ENCODE measurements at places on chromosomes 7 and 10.

GRCh38 chr7:50679218-50680007 lies 103.3 kb downstream of the GRB10 start:
- no peak for DNase-seq

DNA sequence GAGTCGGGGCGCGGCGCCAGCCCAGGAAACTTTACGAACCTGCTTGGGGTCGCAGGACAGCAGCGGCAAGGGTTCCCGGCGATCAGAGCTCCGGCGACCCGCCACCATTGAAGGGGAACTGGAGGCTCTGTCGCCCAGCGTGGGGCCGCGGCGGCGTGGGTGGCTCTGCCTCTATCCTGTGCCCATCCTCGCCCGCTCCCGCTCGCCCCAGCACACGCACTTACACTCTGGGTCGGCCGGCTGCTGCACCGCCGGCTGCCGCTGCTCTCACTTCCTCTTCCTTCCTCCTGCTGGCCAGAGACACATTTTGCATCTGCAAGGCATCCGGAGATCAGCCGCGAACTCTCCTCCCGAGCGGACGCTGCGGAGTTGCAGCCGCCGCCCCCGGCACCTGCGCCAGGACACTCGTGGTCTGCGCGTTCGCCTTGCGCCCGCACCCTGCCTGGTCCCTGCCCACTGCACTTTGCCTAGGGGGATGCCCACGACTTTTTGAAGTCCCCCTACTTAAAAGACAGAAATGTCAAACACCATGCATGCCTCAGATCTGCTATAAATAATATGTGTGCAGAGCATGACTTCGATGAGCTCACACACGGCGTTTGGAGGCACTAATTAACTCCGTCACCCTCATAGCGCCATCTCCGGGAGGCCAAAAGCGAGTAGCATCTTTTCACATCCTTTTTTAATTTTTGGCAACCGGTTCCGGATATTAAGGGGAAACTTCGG lies at the start of gene ELMO1:
Gene ELMO1, minus strand, starts transcription at position 229 of the 726 bp plus-strand sequence. CDS start 106,174 bp downstream, outside the sequence.
- peak; percentile 87 for DNase-seq

- no peak for DNase-seq
These were observed 86.2 kb upstream of the ABCB5 start for GRCh38 chr7:20529260-20529659.

DNA sequence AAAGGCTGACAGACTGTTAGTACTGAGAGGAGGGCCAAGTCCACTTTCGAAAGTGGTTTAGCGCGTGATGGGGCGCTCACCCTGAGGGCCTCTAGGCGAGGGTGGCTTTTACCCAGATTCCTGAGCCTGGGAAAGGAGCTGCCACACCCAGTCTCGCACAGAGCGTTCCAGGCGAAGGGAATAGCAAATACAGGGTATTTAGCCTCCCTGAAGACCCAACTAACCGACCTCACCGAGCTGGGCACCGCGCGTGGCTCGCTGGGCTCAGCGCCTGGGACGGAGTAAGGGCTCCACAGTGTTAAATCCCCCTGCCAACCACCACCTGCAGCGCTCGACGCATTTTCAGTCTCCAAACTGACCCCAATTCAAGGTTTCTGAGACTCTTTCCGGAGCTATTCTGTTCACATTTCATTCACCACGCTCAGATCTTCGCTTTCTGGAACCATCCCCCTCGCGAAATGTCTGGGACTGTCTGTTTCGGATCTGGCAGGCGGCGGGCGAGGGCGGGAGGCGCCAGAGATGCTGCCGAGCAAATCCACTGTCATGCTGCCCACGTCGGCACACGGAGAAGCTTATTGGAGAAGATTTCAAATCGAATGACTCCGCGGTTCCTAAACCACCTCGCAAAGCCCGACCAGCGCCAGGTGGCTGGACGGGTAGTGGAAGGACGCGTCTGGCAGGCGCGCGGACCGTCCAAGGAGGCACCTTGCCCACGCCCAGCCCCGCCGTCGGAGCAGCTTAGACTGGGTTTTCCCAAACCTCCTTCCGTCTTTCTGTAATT lies 1.4 kb upstream of the OSBPL3 start:
- peak; percentile 66 for DNase-seq

GRCh38 chr7:135368416-135369186 lies 135.0 kb downstream of the STRA8 start:
- no peak for DNase-seq

DNA sequence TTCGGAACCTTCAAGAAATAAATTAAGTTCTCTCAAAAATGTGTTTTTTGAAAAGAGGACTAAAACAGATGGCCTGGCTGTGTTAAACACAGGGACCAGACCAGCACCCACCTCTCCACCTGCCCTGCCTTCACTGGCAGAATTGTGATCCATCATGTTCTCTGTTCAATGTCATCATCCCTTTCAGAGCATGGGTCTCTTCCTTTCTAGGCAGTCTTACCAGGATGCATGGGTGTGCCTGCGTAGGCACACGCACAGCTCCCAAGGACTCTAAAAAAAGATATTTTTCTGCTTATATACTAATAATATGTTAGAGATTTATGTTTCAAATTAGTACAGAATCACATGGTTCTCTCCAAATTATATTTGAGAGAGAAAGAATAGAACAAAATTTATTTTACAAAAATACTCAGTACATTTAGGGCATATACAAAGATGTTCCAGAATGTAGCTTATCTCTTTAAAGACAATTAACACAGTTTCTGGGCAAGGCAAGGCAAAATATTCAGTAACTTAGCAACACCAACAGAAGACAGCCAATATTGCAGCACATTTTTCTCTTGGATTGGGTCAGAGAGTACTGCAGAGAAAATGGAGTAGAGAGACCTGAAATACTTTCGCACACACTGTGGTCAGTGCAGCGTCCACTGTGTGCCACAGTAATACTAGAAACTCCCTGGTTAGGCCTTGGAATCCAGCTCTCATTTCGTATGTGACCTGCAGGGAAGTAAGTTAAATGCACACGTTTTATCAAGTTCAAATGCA lies 52.8 kb downstream of the EGFR start:
- no peak for DNase-seq

DNA sequence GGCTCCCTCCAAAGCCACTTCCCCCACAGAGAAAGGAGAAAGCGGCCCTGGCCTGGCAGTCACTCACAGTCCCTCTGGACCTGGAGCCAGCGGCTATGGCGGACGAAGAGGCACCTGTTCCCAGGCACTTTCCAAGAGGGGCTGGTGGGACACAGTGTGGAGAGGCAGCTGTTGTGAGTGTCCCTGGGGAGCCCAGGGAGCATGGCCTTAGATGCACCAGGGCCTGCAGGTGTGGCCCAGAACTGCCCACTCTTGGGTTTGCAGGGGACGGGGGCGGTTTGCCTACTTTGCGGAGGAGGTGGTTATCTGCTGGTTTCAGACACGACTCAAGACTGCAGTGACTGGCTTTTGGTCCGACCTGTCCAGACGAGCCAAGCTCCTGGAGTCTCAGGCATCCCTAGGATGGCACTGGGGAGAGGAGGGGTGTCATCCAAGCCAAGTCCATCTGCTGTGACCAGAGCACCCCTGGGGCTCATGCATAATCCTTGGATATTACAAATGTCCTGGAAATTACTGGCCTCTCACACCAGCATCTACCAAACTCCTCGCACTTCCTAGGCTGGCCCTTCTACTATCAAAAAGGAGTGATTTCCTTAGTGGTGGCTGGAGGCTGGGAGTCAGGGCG lies 18.4 kb downstream of the CTBP2 start:
- no peak for DNase-seq

- DNase-seq: peak; percentile 41
These were observed 1.3 kb downstream of the LCOR start for GRCh38 chr10:96833220-96834001.

DNA sequence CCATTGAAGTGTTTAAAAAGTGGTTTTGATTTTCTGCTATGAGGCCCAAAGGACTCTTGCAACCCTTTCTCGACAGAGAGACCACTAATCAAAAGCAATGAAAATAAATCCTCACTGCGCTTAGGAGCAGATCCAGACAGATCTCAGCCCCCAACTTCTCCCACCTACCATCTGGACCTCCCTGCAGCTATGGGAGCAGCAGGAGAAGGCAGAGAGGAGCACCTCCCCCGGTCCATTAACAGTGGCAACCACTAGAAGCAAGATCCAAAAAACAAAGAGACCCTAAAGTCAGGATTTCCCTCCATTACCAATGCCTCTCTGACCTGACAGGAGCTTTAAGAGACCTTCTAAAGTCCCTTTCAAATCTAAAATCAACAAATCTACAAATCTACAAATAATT lies 99.0 kb upstream of the LSM8 start:
- no peak for DNase-seq

GRCh38 chr10:109835257-109835656 lies 88.1 kb downstream of the XPNPEP1 start:
- DNase-seq: no peak

- DNase-seq: peak; percentile 28
These were observed 316.6 kb upstream of the ANKRD30A start for GRCh38 chr10:36808625-36809362.

DNA sequence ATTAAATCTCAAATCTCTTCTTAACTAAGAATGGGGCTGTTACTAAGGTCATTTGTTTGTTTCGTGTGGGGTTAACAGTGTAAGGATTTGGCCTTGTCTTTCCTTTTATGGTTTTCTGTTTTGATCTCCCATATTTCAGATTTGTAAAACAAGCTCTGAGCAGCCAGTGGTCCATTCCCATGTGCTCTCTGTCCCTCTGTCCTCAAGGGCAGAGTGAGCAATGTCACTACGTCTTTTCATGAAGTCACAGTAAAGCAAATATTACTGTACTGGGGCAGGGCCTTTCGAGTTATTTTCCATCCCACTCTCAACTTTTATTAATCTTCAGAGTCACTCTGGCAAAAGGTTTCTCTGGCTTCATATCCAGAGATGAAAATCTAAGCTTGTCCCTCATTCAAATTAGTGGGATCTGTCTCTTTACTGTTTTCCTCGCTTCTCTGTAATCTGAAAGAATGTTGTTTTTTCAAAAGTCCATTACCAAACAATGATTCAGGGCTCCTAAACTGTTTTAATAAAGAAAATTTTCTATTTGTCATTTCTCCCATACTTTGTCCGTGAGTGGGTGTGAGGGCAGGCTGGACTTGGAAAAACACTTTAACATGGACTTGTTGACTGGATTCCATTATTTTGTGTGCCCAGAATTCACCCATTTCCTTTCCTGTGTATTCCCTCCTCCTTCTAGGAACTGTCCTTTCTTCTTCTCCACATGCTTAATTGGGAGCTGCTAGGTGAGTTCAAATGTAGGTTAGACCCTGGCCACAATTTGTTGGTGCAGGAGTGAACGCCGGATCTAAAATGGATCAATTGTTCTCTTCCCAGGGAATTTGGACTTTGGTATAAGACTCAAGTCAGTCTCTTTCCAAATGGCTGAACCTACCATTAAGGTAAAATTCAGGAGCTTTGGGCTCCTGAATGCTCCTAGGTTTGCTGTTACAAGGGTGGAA lies 42.1 kb upstream of the NAMPT start:
- DNase-seq: no peak

DNA sequence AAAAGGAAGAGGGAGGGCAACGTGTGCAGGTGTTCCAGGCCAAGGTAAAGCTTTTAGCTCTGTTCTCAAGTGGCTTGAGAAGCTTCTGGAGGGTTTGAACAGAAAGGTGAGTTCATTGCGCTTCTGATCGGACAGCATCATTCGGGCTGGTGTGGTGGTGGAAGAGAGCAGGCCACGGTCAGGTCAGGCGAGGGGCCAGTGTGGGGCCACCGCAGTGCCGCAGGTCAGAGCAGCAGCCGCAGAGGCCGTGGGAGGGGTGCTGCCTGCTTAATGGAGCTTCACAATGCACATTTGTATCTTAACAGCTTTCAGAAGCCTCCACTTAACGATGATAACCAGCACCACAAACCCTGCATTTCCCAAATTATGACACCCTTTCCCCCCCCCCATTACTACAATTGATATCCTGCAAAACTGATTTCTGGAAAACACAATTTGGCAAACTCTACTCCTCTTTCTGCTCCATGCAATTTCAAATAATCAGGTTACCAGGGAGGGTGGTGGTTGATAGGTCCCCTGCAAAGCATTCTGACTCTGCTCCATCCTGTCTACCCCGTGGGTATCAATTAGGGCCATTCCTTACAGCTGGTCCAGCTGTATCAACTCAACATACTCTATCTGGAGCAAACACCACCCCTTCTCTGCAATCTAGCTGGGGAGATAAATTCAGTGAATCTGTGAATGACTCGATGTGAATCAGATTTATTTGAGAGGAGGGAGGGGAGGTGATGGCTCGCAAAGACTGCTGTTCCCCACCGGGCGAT lies 162.9 kb downstream of the ACTR3B start:
- no peak for DNase-seq

- no peak for DNase-seq
These were observed 54.6 kb downstream of the ATE1 start for GRCh38 chr10:121873236-121873635.

GRCh38 chr7:43808410-43808809 lies 49.9 kb downstream of the BLVRA start:
- no peak for DNase-seq

GRCh38 chr10:129531969-129532660 lies 65.1 kb downstream of the MGMT start:
- peak; percentile 36 for DNase-seq

- no peak for DNase-seq
These were observed 195.1 kb downstream of the INHBA start for GRCh38 chr7:41507686-41508268.

DNA sequence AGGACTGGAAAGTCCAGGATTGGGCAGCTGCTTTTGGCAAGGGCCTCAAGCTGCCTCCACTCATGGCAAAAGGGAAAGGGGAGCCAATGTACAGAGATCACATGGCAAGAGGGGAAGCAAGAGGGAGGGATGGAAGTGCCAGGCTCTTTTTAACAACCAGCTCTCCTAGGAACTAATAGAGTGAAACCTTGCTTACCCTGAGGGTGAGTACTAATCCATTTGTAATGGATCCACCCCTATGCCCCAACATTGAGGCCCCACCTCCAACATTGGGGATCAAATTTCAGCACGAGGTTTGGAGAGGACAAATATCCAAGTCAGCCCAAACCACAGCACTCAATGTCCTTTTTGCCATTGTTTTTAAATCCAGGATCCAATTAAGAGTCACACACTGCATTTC lies 12.5 kb downstream of the HABP2 start:
- no peak for DNase-seq

GRCh38 chr7:34133356-34133982 lies 228.1 kb downstream of the BMPER start:
- DNase-seq: no peak

DNA sequence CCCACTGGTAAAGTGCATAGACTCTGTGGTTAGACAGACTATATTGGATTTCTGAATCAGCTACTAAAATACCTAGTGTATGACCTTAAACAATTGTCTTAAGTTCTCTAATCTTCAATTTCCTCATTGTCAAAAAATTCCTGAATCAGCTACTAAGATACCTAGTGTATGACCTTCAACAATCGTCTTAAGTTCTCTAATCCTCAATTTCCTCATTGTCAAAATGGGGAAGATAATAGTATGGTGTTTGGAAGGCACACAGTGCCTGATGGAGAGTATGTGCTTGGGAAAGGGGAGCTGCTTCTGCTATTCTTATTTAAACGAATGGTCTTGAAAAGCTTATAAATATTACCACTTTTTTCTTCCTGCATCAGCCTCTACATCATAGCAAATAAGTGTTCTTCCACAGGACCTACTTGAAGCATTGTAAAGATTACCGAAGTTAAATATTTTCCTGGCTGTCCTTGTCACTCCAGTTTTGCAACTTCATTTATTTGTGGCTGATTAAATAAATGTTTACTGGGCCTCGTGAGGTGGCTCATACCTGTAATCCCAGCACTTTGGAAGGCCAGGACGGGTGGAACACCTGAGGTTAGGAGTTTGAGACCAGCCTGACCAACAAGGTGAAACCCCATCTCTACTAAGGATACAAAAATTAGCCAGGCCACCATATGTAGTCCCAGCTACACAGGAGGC lies 64.4 kb upstream of the ITGA8 start:
- DNase-seq: no peak

GRCh38 chr7:147498081-147498480 lies 1092.5 kb upstream of the C7orf33 start:
- no peak for DNase-seq
